ENCODE measurements at places on chromosomes 1 and 21. TPM values are rescaled to one million over a fixed set of nuclear protein-coding genes. Genes with fewer than 3 reads are reported as not detected.

Gene ZSWIM5
- total RNA-seq, result 0.73 TPM

DNA sequence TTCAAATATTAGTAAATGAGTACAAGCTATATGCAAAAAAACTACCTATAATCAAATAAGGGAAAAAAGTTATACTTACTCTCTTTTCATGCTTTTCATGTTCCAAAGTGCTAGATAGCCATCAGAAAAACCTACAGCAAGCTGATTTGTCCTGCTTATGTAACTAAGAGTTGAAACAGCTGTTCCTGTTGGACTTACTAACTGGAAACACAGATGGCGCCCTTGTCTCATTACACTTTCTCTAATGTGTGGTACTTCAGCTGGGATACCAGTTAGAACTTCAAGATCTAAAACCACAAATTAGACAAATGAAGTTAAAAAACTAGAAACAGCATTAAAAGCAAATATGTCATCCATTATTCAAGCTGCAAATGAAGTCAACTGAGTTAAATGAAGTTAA lies 24.3 kb downstream of the AHCTF1 start:
- no peaks in the 10 kb centered on the region for H3K27me3 ChIP-seq

GRCh38 chr21:45224189-45224938 lies 63.3 kb downstream of the POFUT2 start:
- H3K36me3 ChIP-seq, result peaks cover 36% of the 10 kb centered on the region
- H3K4me3 ChIP-seq, result no peak overlapping the region
- no peak for DNase-seq
- H3K27ac ChIP-seq, result peak overlapping the region; percentile 31
- H3K4me1 ChIP-seq, result peaks cover 25% of the 10 kb centered on the region

DNA sequence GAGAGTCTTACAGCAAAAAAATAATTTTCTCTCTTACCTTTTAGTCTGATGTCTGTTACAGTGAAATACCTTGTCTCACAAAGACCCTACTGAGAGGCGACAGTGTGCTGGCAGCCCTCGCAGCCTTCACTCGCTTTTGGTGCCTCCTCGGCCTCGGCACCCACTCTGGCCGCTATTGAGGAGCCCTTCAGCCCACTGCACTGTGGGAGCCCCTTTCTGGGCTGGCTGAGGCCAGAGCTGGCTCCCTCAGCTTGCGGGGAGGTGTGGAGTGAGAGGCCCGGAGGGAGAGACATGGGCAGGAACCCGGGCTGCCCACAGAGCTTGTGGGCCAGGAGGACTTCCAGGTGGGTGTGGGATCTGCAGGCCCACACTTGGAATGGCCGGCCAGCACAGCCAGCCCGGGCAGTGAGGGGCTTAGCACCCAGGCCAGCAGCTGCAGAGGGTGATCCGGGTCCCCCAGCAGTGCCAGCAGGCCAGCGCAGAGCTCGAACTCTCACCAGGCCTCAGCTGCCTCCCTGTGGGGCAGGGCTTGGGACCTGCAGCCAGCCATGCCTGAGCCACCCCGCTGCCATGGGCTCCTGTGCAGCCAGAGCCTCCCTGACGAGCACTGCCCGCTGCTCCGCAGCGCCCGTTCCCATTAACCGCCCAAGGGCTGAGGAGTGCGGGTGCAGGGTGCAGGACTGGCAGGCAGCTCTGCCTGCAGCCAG lies 10.8 kb upstream of the CFHR1 start:
- no peak overlapping the region for H3K4me3 ChIP-seq
- no peaks in the 10 kb centered on the region for H3K4me1 ChIP-seq
- no peaks in the 10 kb centered on the region for H3K36me3 ChIP-seq
- H3K27ac ChIP-seq, result no peak overlapping the region

Gene AGMAT
- total RNA-seq, result 0.19 TPM

Gene ATAD3C
- 0.44 TPM for total RNA-seq

Gene PLA2G2E
- not detected for total RNA-seq
